ENCODE measurements at places on chromosomes 7 and 10.

GRCh38 chr10:557792-558328 lies 131.6 kb downstream of the DIP2C start:
- no peak for DNase-seq

DNA sequence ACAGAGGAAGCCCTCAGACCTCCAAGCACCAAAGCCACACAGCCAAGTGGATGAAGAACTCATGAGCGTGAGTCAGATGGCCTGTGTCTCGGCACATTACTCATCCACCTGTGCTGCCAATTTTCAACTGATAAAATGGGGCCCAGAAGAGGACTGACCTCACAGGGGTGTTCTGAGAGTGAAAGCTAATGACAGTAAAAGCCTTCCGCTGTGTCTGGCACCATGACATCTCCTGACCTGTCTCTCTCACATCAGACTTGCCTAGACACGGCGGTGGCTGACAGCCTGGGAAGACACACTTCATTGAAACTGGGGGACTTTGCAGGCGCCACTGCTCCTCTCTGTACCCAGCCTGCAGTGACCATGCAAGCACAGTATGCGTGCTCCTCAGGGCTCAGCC lies 8.3 kb upstream of the SLC18A3 start:
- peak; percentile 22 for DNase-seq

DNA sequence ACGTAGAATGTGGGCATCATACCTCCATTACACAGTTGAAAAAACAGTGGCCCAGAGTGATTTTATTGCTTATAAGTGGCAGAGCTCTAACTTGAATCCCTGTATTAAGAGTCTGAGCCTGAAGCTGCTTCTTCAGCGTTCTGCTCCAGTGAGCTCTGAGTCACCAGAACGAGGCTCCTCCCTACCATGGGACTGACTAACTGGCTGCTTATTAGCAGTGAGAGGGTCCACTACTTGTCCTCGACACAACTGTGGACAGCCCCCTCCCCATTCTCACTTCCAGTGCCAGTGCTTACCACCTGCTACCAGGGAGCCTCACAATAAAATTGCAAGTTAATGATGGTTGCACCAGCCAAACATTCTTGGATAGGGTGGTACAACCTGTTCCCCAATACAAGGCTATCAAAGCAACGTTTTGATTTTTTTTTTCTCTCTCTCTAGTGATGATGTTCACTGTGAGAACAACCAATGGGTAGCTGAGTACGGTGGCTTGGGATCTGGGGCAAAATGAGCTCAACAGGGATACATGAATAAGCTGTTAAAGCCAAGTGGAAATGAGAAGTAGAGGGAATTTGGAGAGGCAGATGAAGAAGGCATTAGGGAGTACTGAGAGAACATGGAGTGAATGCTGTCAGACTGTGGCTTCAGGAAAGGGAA lies 2.7 kb upstream of the NRG3 start:
- DNase-seq: no peak

DNA sequence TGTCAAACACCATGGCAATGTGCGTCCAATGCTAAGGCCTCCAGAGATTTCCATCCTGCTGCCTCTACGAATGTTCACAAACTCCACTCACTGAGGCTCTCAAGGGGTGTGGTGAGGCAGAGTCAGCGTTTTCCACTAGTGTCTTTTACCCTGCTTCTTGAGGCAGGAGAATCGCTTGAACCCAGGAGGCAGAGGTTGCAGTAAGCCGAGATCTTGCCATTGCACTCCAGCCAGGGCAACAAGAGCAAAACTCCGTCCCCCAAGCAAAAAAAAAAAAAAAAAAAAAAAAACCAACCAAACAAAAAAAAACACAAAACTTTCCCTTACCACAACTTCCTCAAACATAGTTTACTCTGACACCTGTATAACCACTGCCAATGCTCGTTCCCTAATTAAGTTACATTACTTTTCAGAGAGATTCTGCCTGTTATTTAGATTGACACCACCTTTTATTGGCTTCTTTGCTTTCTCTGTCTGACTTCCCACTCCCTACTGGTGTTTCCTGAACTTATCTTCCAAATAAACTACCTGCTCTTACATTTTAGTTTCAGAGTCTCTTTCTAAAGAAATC lies 102.1 kb upstream of the ZNF746 start:
- DNase-seq: no peak

- no peak for DNase-seq
Observed at GRCh38 chr7:139960157-139960556, 102.6 kb downstream of the PARP12 start.

DNA sequence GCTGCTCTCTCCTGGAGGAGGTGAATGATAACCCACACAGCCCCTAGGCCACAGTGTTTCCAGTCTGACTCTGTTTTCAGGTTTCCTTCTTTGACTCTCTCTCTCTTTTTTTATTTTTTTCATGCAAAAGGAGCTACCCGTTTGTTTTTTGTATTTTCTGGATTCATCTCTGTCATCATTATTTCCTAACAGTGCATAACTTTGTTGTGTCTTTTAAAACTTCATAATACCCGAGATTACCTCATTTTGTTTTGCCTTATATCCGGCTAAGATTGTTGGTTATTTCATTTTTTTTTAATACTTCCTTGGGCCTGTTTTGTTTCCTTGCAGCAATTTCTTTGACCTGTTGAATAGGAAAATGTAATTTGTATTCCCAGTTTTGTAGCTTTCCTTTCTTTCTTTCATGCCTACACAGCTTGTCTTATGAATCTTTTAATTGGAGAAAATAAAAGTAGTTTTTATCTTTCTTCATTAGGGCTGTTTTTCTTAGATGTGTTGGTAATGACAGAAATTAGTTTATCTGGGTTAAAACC lies 72.5 kb downstream of the SPAG6 start:
- DNase-seq: no peak

GRCh38 chr7:981793-982510 lies 1.0 kb upstream of the CYP2W1 start:
- DNase-seq: no peak

GRCh38 chr10:96747734-96748550 lies 27.6 kb upstream of the PIK3AP1 start:
- DNase-seq: peak; percentile 18

DNA sequence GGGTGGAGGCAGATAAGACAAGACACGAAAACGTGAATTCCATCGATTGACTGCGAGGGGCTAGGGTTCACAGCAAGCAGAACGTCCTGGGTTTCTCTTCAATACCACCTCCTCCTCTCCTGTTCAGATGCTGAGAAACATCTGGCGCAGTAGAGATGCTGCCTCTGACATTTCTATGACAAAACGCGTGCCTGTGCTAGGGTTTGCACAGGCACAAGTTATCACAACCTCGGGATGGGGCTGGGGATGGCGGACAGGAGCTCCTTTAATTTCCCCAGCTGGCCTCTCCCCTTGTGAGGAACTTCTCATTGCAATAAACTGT lies 99.8 kb upstream of the SVIL start:
- no peak for DNase-seq

DNA sequence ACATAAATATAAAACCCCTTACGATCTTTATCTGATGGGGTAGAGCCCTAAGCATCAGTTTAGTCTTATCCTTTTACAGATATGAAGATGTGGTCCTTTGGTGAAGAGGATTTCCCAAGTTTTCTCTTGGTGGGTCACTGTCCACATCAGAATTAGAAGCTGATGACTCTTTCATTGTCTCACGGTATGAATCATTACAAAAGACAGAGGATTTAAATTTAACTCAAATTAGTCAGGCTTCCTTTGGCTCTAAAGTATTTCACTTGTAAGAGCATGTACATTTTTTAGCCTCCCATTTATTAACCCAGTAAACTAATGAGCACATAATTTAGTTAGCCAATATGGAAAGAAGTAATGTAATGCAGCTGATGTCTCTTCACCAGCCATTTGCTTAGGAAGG lies 49.9 kb upstream of the TMEM26 start:
- DNase-seq: no peak

GRCh38 chr7:108736221-108736891 lies 166.7 kb downstream of the DNAJB9 start:
- DNase-seq: no peak

- DNase-seq: no peak
Observed at GRCh38 chr7:146528581-146528980, 412.0 kb downstream of the CNTNAP2 start.

DNA sequence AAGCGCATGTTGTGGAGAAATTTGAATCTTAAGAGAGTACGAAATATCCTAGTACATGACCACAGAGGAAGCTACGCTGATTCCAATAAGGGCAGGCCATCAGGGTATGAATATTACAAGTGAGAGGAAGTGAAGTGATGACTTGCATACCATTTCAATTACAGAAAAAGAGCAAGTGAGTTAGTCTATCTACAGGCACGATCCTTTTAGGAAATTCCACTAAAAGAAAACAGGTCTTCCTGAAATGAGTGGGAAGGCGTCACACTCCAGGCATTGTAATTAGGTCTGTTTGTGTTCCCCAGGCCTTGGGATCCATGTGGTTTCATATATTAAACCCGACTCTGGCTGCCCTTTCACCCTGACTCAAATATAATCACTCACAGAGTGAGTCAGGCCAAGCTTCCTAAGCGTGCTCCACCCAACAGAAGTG lies 152.5 kb downstream of the SEMA3A start:
- no peak for DNase-seq

DNA sequence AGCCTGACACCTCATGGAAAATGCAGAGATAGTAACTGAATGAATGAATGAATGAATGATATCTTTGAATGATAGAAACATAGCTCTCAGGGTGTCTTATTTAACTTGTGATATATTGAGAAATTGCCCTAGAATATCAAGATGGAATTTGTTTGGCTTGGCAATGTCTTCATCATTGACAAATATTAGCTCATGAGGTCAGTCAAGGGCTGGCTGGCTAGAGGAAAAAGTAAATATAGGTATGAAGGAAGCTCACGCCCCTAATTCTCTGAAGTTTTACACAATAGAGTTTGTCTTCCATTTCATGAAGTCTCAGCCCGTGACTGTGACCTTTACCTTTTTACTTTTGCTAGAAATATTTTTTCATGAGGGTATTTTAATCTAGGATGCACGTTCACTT lies 305.2 kb downstream of the ADARB2 start:
- no peak for DNase-seq

DNA sequence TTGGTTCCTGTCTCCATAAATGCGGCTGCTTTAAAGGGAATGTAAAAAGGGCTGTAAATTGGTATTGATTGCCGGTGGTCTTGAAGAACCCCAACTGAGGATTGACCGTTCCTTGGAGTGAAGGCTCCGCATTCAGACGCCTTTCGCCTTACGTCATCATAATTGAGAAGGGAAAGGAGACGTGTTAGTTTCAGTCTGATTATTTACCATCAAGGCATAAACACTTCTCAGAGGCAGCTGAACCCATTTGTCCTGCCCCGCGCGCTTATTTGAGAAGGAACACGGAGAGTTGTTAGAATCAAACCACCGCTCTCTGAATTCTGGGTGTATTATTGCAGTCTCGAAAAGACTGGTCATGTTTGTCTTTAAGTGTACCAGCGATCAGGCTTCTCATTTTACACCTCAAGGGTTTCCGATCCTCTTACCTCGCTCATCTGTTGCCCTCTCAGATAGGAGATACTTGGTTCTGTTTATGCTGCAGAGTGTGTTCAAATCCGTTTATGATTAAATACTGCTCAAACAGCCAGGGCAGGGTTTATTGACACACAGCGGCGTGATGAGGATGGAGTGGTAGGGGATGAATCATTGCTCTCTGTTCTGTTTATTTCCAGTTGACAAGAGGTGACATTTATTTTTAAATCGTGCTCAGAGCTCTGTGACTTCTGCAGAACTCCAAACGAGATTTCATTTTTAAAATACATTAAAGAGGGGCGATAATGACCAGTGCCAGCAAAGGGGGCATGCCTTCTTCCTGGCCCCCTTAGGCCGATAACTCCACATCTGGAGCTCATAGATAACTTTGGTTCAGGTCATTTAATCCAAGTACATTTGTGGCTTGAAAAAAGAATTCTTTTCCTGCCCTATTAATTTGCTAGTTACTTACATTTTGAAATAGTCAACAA lies 30.4 kb downstream of the FOXK1 start:
- DNase-seq: peak; percentile 26

DNA sequence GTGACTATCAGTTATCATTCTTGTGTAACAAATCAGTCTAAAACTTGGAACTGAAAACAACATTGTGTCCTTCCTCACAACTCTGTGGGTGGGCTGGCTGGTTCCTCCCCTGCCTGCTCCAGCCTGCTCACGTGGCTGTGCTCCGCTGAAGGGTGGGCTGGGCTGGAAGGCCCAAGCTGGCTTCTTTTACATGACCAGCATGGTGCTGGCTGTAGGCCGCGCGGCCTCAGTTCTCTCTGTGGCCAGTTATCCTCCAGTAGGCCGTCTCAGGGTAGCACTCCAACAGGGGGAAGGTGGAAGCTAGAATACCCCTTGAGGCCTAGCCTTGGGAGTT lies 11.3 kb downstream of the ADAMTS14 start:
- no peak for DNase-seq

GRCh38 chr10:61688551-61689308 lies 26.0 kb downstream of the CABCOCO1 start:
- DNase-seq: no peak

GRCh38 chr10:66564287-66564686 lies 361.5 kb upstream of the LRRTM3 start:
- DNase-seq: no peak

GRCh38 chr7:130352194-130353074 lies 7.8 kb downstream of the CPA5 start:
- no peak for DNase-seq

DNA sequence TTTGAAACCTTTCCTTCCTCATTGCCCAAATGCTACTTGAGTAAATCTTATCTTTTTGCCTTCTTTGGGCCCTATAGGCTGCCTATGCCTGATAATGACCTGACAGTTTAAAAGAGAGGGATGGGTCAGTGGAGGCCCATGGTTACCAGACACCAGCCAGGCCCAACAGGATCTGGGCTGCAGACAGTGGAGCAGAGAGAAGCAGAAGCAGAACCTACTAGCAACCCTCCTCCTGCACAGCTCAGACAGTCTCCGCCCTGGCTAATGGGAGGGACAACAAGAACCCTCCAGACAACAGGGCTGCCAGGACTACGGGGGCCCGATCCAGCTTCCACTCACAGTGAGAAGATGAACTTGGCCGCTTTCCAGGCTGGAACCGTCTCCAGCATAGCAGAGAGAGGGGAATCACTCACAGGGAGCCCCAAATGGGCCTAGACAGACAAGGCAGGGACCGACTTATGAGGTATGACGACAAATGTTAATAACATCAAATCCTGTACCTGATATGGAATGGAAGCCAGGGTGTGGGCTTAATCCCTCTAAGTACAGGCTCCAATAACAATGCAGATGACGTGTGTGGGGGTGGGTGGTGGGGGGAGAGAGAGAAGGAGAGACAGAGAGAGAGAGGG lies 31.7 kb upstream of the DGKI start:
- DNase-seq: peak; percentile 61

GRCh38 chr10:35416619-35417312 lies 80.5 kb downstream of the CCNY start:
- DNase-seq: no peak

DNA sequence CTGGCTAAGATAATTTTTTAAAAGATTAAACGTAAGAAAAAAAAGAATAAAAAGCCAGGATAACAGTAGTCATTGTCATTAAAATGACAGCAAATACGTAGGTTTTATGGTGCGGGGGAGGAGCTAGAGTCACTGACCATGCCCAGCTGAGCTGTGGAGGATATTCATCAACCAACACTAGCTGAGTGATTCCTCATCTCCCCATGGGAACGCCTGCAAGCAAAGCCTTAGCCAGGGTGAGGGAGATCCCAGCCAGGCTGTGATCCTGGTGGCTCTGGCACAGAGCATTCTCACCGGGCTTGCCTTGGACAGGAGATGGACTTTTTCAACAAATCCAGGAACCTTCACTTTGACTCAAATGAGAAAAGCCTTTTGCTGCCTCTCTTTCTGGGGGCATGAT lies 94.2 kb downstream of the HIP1 start:
- no peak for DNase-seq
